Naive thymus-derived CD8-positive, alpha-beta T cell (primary cell): ENCODE measurements at places on chromosomes 3 and 15. TPM values are rescaled to one million over a fixed set of nuclear protein-coding genes. Genes with fewer than 3 reads are reported as not detected.

The CELF6 gene
- total RNA-seq, result 5.9 TPM

The PAQR9 gene
- not detected for total RNA-seq

The CEP19 gene
- total RNA-seq, result 4.6 TPM

The CISH gene
- total RNA-seq, result 8.8 TPM

The ALDH1A2 gene
- total RNA-seq, result not detected

The SHC4 gene
- not detected for total RNA-seq

The ACTC1 gene
- not detected for total RNA-seq

The SOX2 gene
- not detected for total RNA-seq

The SPINK8 gene
- total RNA-seq, result not detected

The C2CD4B gene
- not detected for total RNA-seq

The CDHR4 gene
- total RNA-seq, result not detected

The LEKR1 gene
- 3.0 TPM for total RNA-seq

The NEIL1 gene
- total RNA-seq, result 6.1 TPM

GRCh38 chr3:172465281-172465680, 17.0 kb upstream of the GHSR start:
- no peak for DNase-seq
- no peaks in the 10 kb centered on the region for H3K4me1 ChIP-seq
- no peak overlapping the region for H3K4me3 ChIP-seq

DNA sequence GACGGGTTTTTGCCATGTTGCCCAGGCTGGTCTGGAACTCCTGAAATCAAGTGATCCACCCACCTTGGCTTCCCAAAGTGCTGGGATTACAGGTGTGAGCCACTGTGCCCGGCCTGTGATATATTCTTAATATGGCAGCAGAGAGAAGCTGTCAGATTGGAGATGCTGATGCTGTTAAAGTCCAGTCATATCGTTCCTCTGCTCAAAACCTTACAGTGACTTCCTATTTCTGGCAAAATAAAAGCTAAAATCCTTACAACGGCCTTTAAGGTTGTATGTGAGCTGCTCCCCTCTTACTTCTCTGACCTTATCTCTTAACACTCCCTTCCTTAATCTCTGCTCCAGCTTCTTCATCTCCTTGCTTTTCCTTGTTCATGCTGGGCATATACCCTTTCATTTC, 26.6 kb upstream of the MGA start:
- H3K36me3 ChIP-seq, result no peaks in the 10 kb centered on the region
- no peaks in the 10 kb centered on the region for H3K27me3 ChIP-seq
- H3K4me3 ChIP-seq, result no peak overlapping the region

- H3K4me1 ChIP-seq, result peaks cover 19% of the 10 kb centered on the region
- no peak overlapping the region for H3K4me3 ChIP-seq
- DNase-seq, result no peak
- no peaks in the 10 kb centered on the region for H3K27me3 ChIP-seq
- peaks cover 32% of the 10 kb centered on the region for H3K36me3 ChIP-seq
Observed at GRCh38 chr15:25408929-25409328, 29.9 kb downstream of the UBE3A start.

GRCh38 chr3:194487289-194488054, 670 bp upstream of the ATP13A3 start:
- peaks cover 62% of the 10 kb centered on the region for H3K4me1 ChIP-seq
- no peak for DNase-seq
- H3K27me3 ChIP-seq, result no peaks in the 10 kb centered on the region

DNA sequence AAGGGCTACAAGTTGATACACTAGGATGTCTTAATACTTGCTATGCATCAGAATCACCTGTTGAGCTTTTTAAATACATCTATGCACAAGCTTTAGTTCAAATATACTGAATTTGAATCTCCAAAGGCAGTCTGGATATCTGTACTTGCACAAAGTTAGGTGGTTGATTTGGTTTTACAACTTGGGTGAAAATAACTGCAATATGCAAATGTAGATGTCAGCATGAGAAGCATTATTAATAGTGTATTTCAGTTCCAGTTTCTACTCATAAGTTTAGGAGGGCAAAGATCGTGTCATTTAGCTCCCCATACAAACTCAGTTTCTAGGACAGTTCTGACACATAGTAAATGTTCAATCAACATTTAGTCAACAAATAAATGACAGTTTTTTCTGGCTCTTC, 25.6 kb downstream of the IQCB1 start:
- no peak for DNase-seq
- H3K4me1 ChIP-seq, result peaks cover 18% of the 10 kb centered on the region
- H3K36me3 ChIP-seq, result peaks cover 40% of the 10 kb centered on the region

GRCh38 chr3:165852191-165852590, 15.0 kb upstream of the BCHE start:
- no peaks in the 10 kb centered on the region for H3K27me3 ChIP-seq
- H3K27ac ChIP-seq, result no peak overlapping the region
- no peak overlapping the region for H3K4me3 ChIP-seq
- no peak for DNase-seq

DNA sequence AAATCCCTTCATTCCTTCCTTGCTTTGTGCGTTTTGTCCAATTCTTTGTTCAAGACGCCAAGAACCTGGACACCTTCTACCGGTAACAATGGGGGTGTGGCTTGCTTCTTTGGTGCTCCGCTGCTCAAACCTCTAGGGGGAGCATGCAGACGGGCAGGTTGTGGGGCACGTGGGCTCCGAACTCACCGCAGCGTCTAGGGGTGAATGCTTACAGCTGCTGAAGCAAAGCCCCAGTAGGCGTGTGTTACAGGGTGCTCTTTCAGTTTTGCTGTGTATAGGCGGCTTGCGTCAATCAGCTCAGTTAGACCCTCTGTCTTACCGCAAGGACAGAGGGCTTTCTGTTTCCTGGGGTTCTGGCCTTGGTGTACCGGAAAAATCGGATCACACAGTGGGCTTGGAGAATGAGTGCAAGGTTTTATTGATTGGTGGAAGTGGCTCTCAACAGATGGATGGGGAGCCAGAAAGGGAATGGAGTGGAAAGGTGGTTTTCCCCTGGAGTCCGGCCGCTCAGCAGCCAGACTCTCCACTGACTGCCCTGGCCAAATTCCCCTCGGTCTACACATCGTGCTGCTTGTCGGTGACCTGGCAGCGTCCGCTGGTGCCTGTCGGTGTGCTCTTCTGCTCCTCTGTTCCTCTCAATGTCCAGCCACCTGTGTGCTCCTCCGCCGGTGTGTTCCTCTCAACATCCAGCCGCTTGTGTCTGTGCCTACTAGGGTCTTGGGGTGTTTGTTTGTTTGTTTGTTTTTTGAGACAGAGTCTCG, 1.2 kb upstream of the LRRC34 start:
- peak overlapping the region; percentile 84 for H3K27ac ChIP-seq
- no peaks in the 10 kb centered on the region for H3K36me3 ChIP-seq
- peaks cover 20% of the 10 kb centered on the region for H3K4me1 ChIP-seq

GRCh38 chr15:72991026-72991425, 61.2 kb upstream of the NEO1 start:
- no peaks in the 10 kb centered on the region for H3K36me3 ChIP-seq
- H3K27me3 ChIP-seq, result peaks cover 17% of the 10 kb centered on the region
- DNase-seq, result no peak
- no peak overlapping the region for H3K27ac ChIP-seq
- no peaks in the 10 kb centered on the region for H3K4me1 ChIP-seq

DNA sequence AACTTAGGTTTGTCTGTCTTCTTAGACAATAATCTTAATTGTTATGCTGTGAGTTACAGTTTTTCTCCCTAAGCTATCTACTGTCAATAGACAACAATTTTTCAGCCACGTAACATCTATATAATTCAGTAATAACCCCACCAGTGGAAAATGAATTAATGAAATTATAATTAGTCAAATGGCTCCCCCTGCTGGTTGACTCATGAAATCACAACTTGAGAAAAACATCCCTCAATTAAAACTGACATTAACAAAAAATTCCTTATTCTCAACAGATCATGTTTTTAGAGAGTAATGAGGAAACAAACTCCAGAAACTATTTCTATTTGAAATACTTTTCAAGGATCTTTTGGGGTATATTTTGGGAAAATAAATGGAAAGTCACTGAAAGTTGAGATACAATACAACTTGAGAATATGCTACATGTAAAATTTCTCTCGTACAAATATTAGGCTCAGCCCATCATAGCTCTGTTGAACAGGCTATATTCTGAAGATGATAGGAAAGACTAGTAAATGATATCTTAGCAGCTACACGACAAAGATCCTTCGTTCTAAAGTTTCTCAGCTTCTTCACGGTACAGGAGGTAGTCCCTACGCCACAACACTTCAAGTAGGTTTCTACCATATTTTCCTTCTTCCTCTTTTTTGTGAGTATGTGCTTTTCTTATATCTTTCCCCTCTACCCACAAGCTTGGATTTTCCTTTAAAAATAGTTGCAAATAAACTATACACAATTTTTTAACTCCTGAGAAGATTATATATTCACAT, 20.7 kb downstream of the PPP1R2 start:
- H3K4me3 ChIP-seq, result no peak overlapping the region
- no peaks in the 10 kb centered on the region for H3K27me3 ChIP-seq
- peak overlapping the region; percentile 53 for H3K27ac ChIP-seq
- peaks cover 9% of the 10 kb centered on the region for H3K36me3 ChIP-seq
- peaks cover 41% of the 10 kb centered on the region for H3K4me1 ChIP-seq
- DNase-seq, result no peak

DNA sequence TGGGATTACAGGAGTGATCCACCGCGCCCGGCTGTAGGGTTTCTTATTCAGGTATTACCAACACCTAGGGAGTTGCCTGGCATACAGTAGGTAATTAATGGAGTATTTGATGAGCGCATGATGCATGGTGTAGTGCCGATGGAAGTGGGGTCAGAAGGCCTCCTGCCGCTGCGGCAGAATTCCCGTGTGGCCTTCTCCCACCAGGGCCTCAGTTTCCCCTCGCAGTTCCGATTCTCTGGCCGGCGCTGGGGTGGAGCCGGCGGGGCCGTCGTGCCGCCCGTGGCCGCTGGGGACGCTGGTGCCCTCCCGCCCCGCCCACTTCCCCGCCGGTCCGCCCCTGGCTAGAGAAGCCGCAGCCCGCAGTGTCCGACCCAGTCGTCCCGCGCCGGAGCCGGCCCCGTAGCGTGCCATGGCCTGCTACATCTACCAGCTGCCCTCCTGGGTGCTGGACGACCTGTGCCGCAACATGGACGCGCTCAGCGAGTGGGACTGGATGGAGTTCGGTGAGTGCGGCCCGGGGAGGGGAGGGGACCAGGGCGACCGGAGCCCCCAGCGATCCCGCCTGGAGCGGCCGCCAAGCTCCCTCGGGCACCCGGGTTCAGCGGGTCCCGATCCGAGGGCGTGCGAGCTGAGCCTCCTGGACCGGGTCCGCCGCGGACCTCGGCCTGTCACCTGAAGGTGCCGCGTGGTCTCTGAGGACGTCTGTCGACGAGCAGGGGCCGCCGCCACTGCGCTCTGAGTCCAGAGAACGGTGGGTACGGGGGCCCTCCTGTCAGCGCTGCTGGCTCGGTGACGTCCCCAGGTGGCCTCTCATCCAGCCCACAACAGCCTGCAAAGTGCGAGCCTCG, at the start of gene IRAK2:
IRAK2 (plus strand) TSS at position 374 of the 848 bp plus-strand sequence; CDS start at position 410, 36 bp downstream.
- peaks cover 5% of the 10 kb centered on the region for H3K4me1 ChIP-seq
- H3K4me3 ChIP-seq, result peak within 1 kb of the TSS; percentile 83
- no peaks in the 10 kb centered on the region for H3K27me3 ChIP-seq

DNA sequence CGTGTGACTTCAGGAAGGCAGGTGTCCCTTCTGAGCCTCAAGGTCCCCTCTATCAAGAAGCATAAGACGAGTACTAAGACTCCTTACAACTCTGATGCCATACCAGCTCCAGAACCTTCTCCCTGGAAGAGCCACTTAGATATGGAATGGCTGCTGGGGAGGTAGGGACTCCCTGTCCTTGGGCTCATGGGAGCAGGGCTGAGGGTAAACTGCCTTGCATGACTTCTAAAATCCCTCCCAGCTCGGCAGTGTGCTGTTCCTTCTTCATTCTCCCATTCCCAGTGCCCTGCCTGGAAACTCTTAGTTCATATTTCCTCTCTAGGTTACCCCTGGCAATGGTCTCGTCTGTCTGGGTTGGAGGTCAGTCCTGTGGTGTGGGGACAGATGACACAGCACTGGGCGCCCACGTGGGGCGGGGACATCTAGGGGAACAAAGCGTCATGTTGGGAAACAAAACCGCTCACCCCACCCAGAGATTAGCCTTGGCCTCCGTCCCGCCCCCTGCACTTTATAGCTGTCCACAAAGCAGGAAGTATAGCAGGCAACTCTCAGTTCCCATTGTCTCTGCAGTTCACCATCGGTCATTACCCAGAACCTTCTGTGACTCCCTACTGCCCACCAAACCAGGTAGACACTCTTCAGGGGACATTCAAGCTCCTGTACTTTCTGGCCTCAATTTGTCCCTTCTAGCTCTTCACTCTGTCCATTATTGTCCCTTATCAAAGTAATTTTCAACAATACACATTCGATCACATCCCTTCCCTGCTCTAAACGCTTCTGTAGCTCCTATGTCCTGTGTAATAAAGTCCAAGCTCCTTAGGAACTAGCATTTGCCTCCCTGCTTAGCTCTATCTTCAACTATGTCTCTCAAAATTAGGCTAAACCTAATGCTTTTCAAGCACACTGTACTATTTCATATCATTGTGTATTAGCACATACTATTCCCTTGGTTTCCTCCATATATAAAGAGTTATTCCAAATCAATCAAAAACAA, 73.8 kb downstream of the IQSEC1 start:
- peaks cover 77% of the 10 kb centered on the region for H3K4me1 ChIP-seq
- H3K36me3 ChIP-seq, result peaks cover 8% of the 10 kb centered on the region
- no peaks in the 10 kb centered on the region for H3K27me3 ChIP-seq
- peak overlapping the region; percentile 9 for H3K27ac ChIP-seq
- DNase-seq, result no peak
- peak overlapping the region; percentile 16 for H3K4me3 ChIP-seq

DNA sequence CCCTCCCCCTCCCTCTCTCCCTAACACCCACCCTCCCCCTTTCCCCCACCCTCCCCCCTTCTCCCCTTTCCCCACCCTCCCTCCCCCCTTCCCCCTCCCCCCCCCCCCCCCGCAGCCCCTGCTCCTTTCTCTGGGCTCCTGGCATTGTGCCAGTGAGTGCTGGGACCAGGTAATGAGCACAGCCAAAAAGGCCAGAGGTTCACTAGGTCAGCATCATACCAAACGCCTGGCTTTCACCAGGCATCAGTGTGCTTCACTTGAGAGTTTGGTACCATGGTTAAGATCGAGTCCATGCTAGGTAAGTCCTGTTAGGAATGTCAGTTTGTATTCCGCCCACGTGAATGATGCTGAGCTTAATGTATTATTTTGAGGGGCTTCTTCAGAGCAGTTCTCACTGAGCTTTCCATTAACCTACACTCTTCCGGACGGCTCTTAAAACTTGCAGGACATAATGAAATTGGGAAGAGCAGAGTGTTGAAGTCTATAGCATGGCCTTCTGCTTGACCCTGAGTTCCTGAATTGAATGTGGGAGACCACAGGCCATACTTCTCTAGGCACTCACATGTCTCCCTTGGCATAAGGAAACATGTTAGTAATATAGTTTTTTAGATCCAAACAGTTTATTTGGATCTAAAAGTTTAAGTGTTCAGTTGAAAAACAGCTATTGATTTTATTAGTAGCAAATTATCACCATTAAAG, 45.6 kb downstream of the SENP2 start:
- DNase-seq, result no peak
- no peaks in the 10 kb centered on the region for H3K27me3 ChIP-seq
- peaks cover 5% of the 10 kb centered on the region for H3K36me3 ChIP-seq
- H3K4me3 ChIP-seq, result no peak overlapping the region
- peaks cover 4% of the 10 kb centered on the region for H3K4me1 ChIP-seq
- H3K27ac ChIP-seq, result peak overlapping the region; percentile 57
